ENCODE measurements at places on chromosomes 6 and 20.
A peak's percentile ranks its signal among the peaks of the same experiment; 100 is the strongest.

- H3K27me3 ChIP-seq = no peaks in the 10 kb centered on the region
- no peak overlapping the region for H3K4me3 ChIP-seq
- H3K36me3 ChIP-seq = no peaks in the 10 kb centered on the region
- H3K4me1 ChIP-seq = no peaks in the 10 kb centered on the region
- no peak for DNase-seq
Measured at GRCh38 chr6:4157506-4157905, 22.1 kb upstream of the ECI2 start.

- DNase-seq = peak; percentile 47
- H3K36me3 ChIP-seq = no peaks in the 10 kb centered on the region
- no peaks in the 10 kb centered on the region for H3K4me1 ChIP-seq
- H3K27ac ChIP-seq = no peak overlapping the region
Measured at GRCh38 chr20:59518881-59519706, 85.2 kb upstream of the PHACTR3 start.

- no peaks in the 10 kb centered on the region for H3K36me3 ChIP-seq
- DNase-seq = no peak
- H3K4me1 ChIP-seq = no peaks in the 10 kb centered on the region
- no peak overlapping the region for H3K4me3 ChIP-seq
- no peak overlapping the region for H3K27ac ChIP-seq
Measured at GRCh38 chr6:109235481-109236038, 140.3 kb downstream of the CEP57L1 start.

DNA sequence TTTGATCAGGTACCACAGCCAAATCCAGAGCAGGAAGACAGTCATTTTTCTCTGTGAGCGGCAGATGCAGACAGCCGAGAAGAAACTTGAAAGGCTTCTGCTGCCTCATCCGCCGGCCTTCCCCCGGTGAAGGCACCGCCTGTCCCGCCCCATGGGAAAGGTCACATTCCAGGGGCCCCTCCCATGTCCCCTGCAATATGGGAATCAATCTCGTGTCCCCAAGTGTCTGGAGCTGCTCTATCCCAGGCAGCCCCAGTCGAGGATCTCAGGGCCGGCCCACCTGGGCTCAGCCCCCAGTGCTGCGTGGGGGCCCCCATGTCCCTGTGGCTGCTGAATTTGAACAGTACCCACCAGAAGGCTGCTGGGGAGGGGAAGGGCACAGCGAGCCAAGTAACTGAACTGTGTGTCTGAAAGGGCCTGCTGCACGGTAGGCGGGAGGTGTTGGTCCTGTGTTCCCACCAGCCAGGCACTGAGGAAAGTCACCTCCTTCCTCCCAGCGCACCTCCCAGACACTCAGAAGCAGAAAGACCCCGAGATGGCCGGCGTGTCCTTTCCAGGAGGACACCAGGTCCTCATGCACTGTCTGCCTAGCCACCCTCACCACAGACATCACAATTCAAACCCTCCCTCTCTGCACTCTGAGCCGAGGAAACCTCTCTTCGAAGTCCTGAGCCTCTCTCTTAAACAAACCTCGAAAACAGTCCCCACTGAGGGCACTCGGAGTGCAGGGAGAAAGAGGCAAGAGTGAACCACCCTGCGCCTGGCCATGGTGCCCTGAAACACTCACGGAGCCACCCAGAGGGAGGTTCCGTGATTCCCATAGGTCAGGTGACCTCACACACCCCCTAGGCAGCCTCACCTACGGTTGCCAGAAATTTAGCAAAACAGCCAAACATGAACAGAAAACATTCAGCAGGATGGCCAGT, 99.3 kb downstream of the PSMB1 start:
- H3K4me1 ChIP-seq = no peaks in the 10 kb centered on the region
- H3K27me3 ChIP-seq = peaks cover 2% of the 10 kb centered on the region
- H3K27ac ChIP-seq = no peak overlapping the region
- DNase-seq = no peak
- H3K4me3 ChIP-seq = no peak overlapping the region

- H3K4me1 ChIP-seq = no peaks in the 10 kb centered on the region
- H3K36me3 ChIP-seq = no peaks in the 10 kb centered on the region
- no peak overlapping the region for H3K27ac ChIP-seq
- H3K27me3 ChIP-seq = peaks cover 32% of the 10 kb centered on the region
Measured at GRCh38 chr6:39313526-39314272, 520 bp downstream of the KCNK17 start.

DNA sequence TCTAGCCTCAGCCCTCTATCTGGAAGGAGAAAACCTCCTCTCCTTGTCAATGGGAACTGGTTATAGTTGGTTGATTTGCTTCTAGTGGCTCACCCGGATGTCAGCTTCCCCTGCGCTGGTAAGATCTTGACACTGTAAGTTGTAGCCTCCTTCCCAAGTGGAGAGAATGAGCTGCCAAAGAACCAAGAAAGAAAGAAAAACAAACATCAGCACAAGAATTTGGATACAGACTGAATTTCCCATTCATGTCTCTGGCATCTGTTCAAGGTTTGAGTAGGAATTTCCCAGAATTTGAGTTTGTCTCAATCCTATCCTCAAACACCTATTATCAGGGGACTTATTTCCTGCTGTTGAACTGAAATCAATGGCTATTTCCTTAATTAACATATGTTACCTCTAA, 44.1 kb downstream of the ELOVL2 start:
- H3K27ac ChIP-seq = no peak overlapping the region
- H3K4me1 ChIP-seq = no peaks in the 10 kb centered on the region
- peak; percentile 90 for DNase-seq
- no peaks in the 10 kb centered on the region for H3K27me3 ChIP-seq

- no peak overlapping the region for H3K4me3 ChIP-seq
- DNase-seq = peak; percentile 38
- peaks cover 1% of the 10 kb centered on the region for H3K4me1 ChIP-seq
- no peak overlapping the region for H3K27ac ChIP-seq
Measured at GRCh38 chr6:128725271-128726233, 157.4 kb upstream of the LAMA2 start.

- H3K4me3 ChIP-seq = no peak overlapping the region
- DNase-seq = no peak
- no peak overlapping the region for H3K27ac ChIP-seq
Measured at GRCh38 chr20:48931527-48932374, 10.2 kb downstream of the ARFGEF2 start.

- no peak overlapping the region for H3K27ac ChIP-seq
- H3K4me3 ChIP-seq = no peak overlapping the region
- H3K4me1 ChIP-seq = no peaks in the 10 kb centered on the region
Measured at GRCh38 chr20:3652676-3653596, 10.3 kb downstream of the GFRA4 start.

DNA sequence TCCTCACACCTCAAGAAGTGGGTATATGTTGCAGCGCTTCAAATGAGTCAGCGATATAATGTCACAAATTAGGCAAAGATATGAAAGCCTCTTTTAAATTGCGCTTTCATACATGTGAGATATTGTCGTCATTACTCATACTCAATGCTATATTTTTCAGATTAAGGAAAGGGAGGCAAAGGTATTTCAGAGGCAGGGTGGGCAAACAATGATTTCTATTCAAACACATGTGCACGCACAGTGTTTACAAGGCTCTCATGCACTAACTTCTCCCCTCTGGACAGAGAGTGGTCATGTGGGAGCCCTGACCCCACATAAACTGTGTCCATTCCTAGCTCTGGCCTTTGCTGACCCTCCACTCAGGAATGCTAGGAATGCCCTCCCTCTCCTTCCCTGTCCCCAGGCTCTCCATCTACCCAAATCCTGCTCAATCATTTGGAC, 112.1 kb upstream of the TMEM170B start:
- H3K36me3 ChIP-seq = no peaks in the 10 kb centered on the region
- peaks cover 36% of the 10 kb centered on the region for H3K4me1 ChIP-seq
- no peaks in the 10 kb centered on the region for H3K27me3 ChIP-seq
- H3K27ac ChIP-seq = no peak overlapping the region
- no peak overlapping the region for H3K4me3 ChIP-seq

- H3K4me3 ChIP-seq = no peak overlapping the region
- H3K27ac ChIP-seq = peak overlapping the region; percentile 11
- DNase-seq = peak; percentile 58
- H3K36me3 ChIP-seq = no peaks in the 10 kb centered on the region
- H3K27me3 ChIP-seq = no peaks in the 10 kb centered on the region
Measured at GRCh38 chr6:116008470-116009243, 52.0 kb downstream of the FRK start.

DNA sequence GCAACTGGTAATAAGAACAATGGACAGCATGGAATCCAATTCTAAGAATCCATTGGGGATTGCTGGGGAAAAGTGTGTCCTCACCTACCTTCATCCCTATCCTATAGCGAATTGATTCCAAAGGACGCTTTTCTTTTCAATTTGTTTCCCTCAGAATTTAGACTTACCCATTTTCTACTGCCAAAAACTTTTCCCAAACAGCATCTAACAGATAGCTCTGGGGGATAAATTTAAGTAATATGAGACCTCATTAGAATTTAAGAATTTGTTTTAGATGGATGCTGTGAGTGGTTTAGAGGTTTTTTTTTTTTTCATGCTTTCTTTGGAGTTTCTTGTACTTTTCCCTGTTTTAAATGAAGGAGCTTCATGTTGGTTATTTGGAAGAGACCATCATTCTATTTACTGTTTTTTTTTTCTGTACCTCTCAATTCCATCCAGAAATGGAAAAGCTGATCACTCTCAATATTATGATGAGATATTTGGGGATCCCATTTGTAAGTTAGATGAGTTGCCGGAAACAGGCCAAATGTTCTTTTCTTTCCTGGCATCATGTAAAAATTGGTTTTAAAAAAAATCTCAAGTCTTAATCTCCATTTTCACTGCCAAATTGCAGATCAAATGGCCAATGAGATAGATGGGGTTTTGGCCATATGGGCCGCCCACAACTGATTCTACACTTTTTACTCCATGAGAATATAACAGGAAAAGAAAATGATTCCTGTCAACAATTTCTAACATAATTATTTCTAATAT, 105.7 kb downstream of the BCAS1 start:
- H3K4me3 ChIP-seq = no peak overlapping the region
- H3K36me3 ChIP-seq = no peaks in the 10 kb centered on the region
- H3K27ac ChIP-seq = no peak overlapping the region
- peaks cover 3% of the 10 kb centered on the region for H3K27me3 ChIP-seq
- H3K4me1 ChIP-seq = no peaks in the 10 kb centered on the region

GRCh38 chr20:63080411-63080810, 73.6 kb upstream of the BHLHE23 start:
- DNase-seq = no peak
- no peaks in the 10 kb centered on the region for H3K36me3 ChIP-seq
- no peak overlapping the region for H3K27ac ChIP-seq
- no peak overlapping the region for H3K4me3 ChIP-seq

DNA sequence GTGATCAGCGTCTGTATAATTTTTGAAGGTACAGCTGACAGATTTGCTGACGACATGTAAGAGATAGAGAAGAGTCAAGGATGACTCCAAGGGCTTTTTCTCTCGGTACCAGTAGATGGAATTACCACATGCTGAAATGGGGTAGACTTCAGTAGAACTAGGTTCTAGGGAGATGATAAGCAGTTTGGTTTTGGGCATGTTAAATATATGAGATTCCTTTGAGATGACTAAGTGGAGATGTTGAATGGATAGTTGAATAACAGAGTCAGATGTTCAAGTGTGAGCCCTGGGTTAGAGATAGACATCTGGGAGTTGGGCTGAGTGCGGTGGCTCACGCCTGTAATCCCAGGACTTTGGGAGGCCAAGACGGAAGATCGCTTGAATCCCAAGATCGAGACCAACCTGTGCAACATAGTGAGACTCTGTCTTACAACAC, 50.0 kb downstream of the PHF20 start:
- no peaks in the 10 kb centered on the region for H3K36me3 ChIP-seq
- H3K27ac ChIP-seq = peak overlapping the region; percentile 58
- no peak overlapping the region for H3K4me3 ChIP-seq
- H3K4me1 ChIP-seq = peaks cover 17% of the 10 kb centered on the region

DNA sequence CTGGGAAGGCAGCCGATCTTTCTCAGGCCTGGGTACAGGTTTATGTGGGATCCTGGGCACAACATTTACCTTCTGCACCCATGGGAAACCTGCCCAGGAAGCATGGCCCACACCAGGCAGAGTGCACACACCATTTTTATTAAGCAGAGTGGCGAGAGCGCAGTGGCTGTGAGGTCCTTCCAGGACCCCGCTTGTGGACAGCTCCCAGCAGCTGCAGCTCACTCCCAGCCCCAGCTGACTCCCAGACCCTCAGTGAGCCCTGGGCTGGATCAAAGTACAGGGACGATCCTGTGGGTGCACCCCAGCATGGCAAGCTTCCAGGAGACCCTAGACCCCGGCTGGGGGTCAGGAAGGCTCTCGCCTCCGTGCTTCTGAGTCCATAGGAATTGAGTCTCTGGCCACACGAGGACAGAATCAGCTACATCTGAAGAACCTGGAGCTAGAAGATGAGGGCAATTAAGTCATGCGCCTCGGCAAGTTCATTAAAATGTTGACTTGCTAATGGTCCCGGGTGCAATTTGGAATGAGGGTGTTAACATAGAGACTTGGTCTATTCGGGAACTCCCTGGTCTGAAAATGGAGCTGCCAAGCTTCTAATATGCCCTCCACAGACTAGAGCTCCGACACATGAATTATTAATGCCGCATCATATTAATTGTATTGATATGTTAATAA, 65.4 kb upstream of the SLCO4A1 start:
- no peaks in the 10 kb centered on the region for H3K4me1 ChIP-seq

- H3K27me3 ChIP-seq = no peaks in the 10 kb centered on the region
- H3K4me3 ChIP-seq = no peak overlapping the region
- no peak overlapping the region for H3K27ac ChIP-seq
- peak; percentile 10 for DNase-seq
Measured at GRCh38 chr20:21322921-21323331, 19.8 kb downstream of the XRN2 start.

DNA sequence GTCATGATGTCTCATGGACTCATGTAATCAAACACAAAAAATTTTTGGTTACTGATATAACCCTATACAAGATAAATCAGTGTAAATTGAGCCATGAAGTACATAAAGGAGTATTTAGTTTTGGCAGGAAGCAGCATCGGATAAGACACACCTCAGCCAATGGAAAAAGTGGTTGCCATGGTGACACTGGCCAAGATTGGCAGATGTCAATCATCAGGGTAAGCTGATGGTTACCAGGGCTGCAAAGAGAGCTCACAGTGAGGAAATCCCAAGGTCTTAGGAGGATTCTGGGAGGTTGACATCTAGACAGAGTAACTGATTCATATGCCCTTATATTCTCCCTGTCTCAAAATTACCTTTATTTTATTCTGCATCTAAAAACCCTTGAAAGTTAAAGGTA, 203.8 kb upstream of the PCSK2 start:
- H3K27me3 ChIP-seq = no peaks in the 10 kb centered on the region
- H3K36me3 ChIP-seq = no peaks in the 10 kb centered on the region
- peaks cover 12% of the 10 kb centered on the region for H3K4me1 ChIP-seq
